ENCODE measurements at places on chromosomes 1 and 21. TPM values are rescaled to one million over a fixed set of nuclear protein-coding genes. Genes with fewer than 3 reads are reported as not detected.

TDRD5 gene
- total RNA-seq = not detected

DMBX1 gene
- total RNA-seq = 0.47 TPM

LRRC71 gene
- not detected for total RNA-seq

AGBL4 gene
- total RNA-seq = 0.19 TPM

PSMD4 gene
- total RNA-seq = 193 TPM

THAP3 gene
- total RNA-seq = 18.7 TPM

CHAF1B gene
- 20.2 TPM for total RNA-seq

ASB17 gene
- total RNA-seq = not detected

KIF14 gene
- total RNA-seq = 8.7 TPM

CFHR5 gene
- total RNA-seq = not detected

DNA sequence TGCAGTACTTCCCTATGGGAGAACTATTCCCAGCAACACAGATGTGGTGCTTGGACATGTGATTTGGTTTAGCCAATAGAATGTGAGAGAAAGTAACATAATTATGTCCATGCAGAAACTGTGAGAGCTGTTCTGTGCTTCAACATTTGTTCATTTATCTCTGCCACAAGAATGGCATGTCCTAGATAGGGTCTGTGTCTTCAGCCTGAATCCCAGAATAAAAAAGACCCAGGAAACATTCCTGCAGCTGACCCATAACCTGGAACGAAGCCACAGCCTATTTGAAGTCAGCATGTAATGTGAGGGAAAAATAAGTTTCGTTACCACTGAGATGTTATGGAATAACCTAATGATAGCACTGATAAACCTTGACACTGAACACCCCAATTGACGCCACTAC is 552.0 kb upstream of the USP24 start:
- no peaks in the 10 kb centered on the region for H3K36me3 ChIP-seq
- peaks cover 6% of the 10 kb centered on the region for H3K27me3 ChIP-seq
- no peak overlapping the region for H3K27ac ChIP-seq
- no peak for DNase-seq
- no peak overlapping the region for H3K4me3 ChIP-seq

GRCh38 chr1:110677526-110677925 is 2.8 kb upstream of the KCNA3 start:
- no peak overlapping the region for H3K4me3 ChIP-seq
- H3K36me3 ChIP-seq = peaks cover 21% of the 10 kb centered on the region
- H3K4me1 ChIP-seq = peaks cover 38% of the 10 kb centered on the region
- peak overlapping the region; percentile 34 for H3K27ac ChIP-seq
- peaks cover 5% of the 10 kb centered on the region for H3K27me3 ChIP-seq

- peaks cover 13% of the 10 kb centered on the region for H3K27me3 ChIP-seq
- H3K4me3 ChIP-seq = no peak overlapping the region
- no peaks in the 10 kb centered on the region for H3K4me1 ChIP-seq
- DNase-seq = no peak
- no peaks in the 10 kb centered on the region for H3K36me3 ChIP-seq
Measured at GRCh38 chr1:62746086-62746808, 37.7 kb upstream of the ATG4C start.

- H3K27me3 ChIP-seq = peaks cover 25% of the 10 kb centered on the region
- no peak overlapping the region for H3K27ac ChIP-seq
- no peak for DNase-seq
- no peaks in the 10 kb centered on the region for H3K4me1 ChIP-seq
- H3K36me3 ChIP-seq = no peaks in the 10 kb centered on the region
- H3K4me3 ChIP-seq = no peak overlapping the region
Measured at GRCh38 chr1:169443923-169444322, 16.6 kb upstream of the CCDC181 start.

- H3K36me3 ChIP-seq = peaks cover 19% of the 10 kb centered on the region
- H3K27ac ChIP-seq = no peak overlapping the region
- DNase-seq = no peak
- no peaks in the 10 kb centered on the region for H3K27me3 ChIP-seq
- no peaks in the 10 kb centered on the region for H3K4me1 ChIP-seq
Measured at GRCh38 chr1:245888809-245889208, 618.3 kb downstream of the SMYD3 start.

GRCh38 chr1:68751723-68752122 is 254.8 kb upstream of the DEPDC1 start:
- H3K36me3 ChIP-seq = no peaks in the 10 kb centered on the region
- H3K27me3 ChIP-seq = no peaks in the 10 kb centered on the region
- no peak overlapping the region for H3K4me3 ChIP-seq
- H3K4me1 ChIP-seq = no peaks in the 10 kb centered on the region

DNA sequence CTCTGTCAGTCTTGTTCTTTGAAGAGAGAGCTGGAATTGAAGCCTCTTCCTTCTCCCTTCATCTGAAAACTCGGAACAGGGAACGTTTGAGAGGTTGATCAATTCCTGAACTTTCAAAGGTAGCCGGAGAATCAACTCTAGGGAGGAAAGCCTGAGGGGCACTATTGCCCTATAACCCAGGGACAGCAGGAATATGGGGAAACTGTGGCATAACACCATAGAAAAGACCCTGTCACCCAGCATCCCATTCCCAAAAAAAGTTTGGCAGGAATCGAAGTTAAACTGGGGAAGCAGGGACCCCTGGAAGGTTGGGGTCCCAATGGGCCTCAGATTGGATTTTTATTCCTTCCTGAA is 5.1 kb upstream of the NHLH1 start:
- peak overlapping the region; percentile 58 for H3K27ac ChIP-seq
- H3K36me3 ChIP-seq = peaks cover 25% of the 10 kb centered on the region
- no peak overlapping the region for H3K4me3 ChIP-seq
- DNase-seq = no peak

- H3K27ac ChIP-seq = no peak overlapping the region
- H3K27me3 ChIP-seq = peaks cover 6% of the 10 kb centered on the region
- H3K36me3 ChIP-seq = no peaks in the 10 kb centered on the region
- peaks cover 38% of the 10 kb centered on the region for H3K4me1 ChIP-seq
- H3K4me3 ChIP-seq = no peak overlapping the region
Measured at GRCh38 chr1:212477680-212478466, 45.2 kb downstream of the NENF start.

DNA sequence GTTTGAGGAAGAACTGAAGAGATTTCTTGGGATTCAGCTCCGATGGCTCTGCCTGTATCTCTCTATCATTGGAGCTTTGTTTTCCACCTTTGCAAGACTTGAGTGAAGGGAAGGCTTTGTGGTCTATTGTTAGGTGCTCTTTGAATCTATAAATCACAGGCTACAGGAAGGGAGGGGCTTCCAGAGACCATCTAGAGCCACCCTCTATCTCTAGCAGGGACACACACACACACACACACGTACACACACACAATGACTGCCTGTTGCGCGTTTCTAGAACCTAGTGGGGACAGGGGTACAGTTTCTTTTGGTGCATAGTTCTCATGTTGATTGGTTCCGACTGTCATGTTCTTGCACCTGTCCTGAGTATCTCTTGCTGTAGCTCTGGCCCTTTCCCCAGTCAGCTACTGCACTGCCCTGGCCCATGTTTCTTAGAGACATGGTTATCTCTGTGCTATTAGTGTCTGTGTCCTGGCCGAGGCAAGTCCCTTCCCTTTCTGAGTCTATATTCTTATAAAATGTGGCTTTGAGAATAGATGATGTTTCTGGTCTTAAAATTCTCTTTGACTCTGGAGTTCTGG is 60.7 kb downstream of the MAN1C1 start:
- peak overlapping the region; percentile 52 for H3K4me3 ChIP-seq
- no peaks in the 10 kb centered on the region for H3K36me3 ChIP-seq
- H3K27ac ChIP-seq = no peak overlapping the region
- H3K27me3 ChIP-seq = peaks cover 24% of the 10 kb centered on the region
- H3K4me1 ChIP-seq = peaks cover 35% of the 10 kb centered on the region

DNA sequence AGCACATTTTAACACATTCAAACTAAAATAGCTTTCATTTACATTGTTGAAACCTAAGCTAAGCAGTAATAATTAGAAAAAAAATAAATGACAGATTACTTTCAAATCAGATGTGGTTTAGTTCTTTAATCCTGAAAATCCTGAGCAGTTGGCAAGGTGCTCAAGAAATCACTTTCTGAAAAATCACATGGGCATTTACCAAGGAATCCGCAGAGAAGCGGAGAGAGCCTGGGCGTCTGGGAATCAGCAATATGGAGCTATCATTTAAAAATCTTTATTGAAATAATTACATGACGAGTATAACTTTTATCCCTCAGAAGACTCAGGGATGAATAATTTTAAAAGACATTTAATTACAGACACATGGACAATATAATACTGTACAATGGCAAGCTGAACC is 30.2 kb downstream of the GRIK1 start:
- no peaks in the 10 kb centered on the region for H3K36me3 ChIP-seq
- H3K4me3 ChIP-seq = no peak overlapping the region
- H3K4me1 ChIP-seq = no peaks in the 10 kb centered on the region
- no peak overlapping the region for H3K27ac ChIP-seq
- no peaks in the 10 kb centered on the region for H3K27me3 ChIP-seq

DNA sequence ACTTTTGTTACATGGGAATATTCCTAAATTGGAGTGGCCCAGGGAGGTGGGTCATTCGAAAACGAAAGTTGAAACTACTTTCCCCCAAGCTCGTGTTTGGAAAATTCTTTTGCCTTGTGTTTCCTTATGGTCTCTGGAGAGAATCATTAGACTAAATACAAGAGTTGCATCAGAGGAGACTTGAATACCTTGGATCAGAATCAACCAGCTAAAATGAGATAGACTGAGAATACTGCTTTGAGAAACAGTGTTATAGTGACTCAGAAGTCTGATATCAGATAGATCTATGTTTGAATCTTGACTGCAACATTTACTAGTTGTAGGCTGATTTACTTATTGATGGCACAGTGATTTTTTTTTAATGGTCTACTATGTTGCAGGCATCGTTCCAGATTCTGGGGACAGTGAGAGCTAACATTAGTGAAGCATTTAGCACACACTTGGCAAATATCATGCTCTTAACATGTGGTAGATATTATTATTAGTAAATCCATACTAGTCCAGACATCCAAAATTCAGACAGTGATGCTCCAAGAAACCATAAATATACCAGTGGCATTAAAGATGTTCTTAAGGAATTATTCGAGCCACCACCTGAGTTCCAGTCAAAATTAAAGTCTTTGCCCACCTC is 12.9 kb upstream of the ACTN2 start:
- no peak overlapping the region for H3K27ac ChIP-seq
- H3K36me3 ChIP-seq = no peaks in the 10 kb centered on the region
- H3K4me3 ChIP-seq = no peak overlapping the region

GRCh38 chr1:119778886-119779560 is 10.3 kb upstream of the HMGCS2 start:
- no peak for DNase-seq
- no peak overlapping the region for H3K4me3 ChIP-seq
- H3K27ac ChIP-seq = no peak overlapping the region
- peaks cover 33% of the 10 kb centered on the region for H3K27me3 ChIP-seq
- H3K36me3 ChIP-seq = no peaks in the 10 kb centered on the region

GRCh38 chr1:202016022-202016810 is 5.8 kb downstream of the ELF3 start:
- H3K36me3 ChIP-seq = no peaks in the 10 kb centered on the region
- H3K4me3 ChIP-seq = no peak overlapping the region
- peaks cover 7% of the 10 kb centered on the region for H3K27me3 ChIP-seq
- DNase-seq = no peak

GRCh38 chr1:240344918-240345317 is 253.2 kb downstream of the FMN2 start:
- no peaks in the 10 kb centered on the region for H3K4me1 ChIP-seq
- peaks cover 6% of the 10 kb centered on the region for H3K27me3 ChIP-seq
- H3K36me3 ChIP-seq = no peaks in the 10 kb centered on the region
- no peak overlapping the region for H3K27ac ChIP-seq
- H3K4me3 ChIP-seq = no peak overlapping the region

GRCh38 chr1:201251851-201252430 is 31.4 kb upstream of the PKP1 start:
- H3K27me3 ChIP-seq = no peaks in the 10 kb centered on the region
- no peak overlapping the region for H3K27ac ChIP-seq
- H3K4me1 ChIP-seq = no peaks in the 10 kb centered on the region
- no peaks in the 10 kb centered on the region for H3K36me3 ChIP-seq

DNA sequence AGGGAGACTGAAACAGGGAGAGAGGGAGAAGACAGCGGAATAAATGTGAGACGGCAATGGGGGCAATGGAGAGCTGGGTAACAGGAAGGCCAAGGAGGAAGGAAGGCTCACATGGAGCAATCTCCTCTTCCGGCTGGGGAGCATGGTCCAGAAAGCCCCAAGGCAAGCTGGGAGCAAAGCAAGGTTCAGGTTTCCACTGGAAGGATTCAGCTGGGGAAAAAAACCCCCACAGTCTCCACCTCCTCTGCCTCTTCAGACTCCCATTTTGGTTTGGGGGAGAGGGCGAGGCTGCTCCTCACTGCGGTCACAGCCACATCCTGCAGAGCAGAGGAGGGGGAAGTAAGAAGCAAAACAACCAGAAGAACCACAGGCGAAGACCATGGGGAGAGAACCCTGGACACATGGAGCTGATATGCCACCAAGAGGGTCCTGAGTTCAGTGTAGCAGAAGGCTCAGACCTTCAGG is 650 bp downstream of the TNFAIP8L2 start:
- peaks cover 41% of the 10 kb centered on the region for H3K4me1 ChIP-seq
- no peaks in the 10 kb centered on the region for H3K27me3 ChIP-seq
- H3K36me3 ChIP-seq = no peaks in the 10 kb centered on the region
- H3K27ac ChIP-seq = peak overlapping the region; percentile 93
- peak; percentile 80 for DNase-seq

DNA sequence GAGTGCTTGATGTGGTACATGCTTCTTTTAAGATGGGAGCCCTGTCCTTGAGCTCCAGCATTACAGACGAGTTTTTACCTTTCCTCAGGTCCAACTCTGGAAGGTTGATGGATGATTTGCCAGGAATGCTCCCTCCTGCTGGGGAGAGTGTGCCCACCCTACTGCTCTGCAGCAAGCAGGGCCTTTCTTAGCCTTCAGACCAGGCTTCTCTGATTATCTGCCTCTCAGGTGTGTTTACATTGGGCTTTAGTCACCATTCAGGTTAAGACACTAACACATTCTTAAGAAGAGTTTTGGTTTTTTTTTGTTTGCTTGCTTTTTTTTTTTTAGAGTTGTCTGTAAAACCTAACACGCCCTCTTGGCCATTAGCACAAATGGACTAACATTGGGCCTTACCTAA is 301.8 kb downstream of the KCNT2 start:
- no peaks in the 10 kb centered on the region for H3K27me3 ChIP-seq
- no peaks in the 10 kb centered on the region for H3K36me3 ChIP-seq
- no peaks in the 10 kb centered on the region for H3K4me1 ChIP-seq
- no peak for DNase-seq

- no peak overlapping the region for H3K4me3 ChIP-seq
- no peak for DNase-seq
- no peaks in the 10 kb centered on the region for H3K36me3 ChIP-seq
- peaks cover under 1% of the 10 kb centered on the region for H3K4me1 ChIP-seq
- H3K27ac ChIP-seq = peak overlapping the region; percentile 47
Measured at GRCh38 chr1:161079436-161080110, 9.8 kb downstream of the NECTIN4 start.

GRCh38 chr1:69738458-69739250 is 170.9 kb downstream of the LRRC7 start:
- H3K4me1 ChIP-seq = no peaks in the 10 kb centered on the region
- H3K36me3 ChIP-seq = no peaks in the 10 kb centered on the region
- H3K27me3 ChIP-seq = no peaks in the 10 kb centered on the region
- H3K4me3 ChIP-seq = no peak overlapping the region
- no peak overlapping the region for H3K27ac ChIP-seq
